ENCODE measurements at places on chromosomes 7 and 10.

DNA sequence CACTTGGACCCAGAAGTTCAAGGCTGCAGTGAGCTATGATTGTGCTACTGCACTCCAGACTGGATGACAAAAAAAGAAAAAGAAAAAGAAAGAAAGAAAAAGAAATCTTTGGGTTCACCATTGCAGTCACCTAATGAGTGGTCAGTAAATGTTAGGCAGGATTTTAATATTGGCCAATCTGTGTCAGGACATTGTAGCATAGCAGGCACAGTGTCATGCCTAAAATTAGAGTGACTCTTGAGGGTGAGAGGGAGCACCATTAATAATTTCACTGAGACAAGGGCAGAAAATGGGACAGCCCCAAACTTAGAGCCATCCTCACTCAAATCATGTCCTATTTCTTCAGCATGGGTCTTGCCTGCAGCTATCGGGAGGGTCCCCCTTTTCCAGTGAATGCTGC, 221.6 kb upstream of the NRP1 start:
- H3K4me3 ChIP-seq = no peak overlapping the region
- no peak for DNase-seq
- H3K27me3 ChIP-seq = no peaks in the 10 kb centered on the region

- peak overlapping the region; percentile 89 for H3K4me3 ChIP-seq
- peaks cover 40% of the 10 kb centered on the region for H3K4me1 ChIP-seq
- DNase-seq = peak; percentile 66
- H3K36me3 ChIP-seq = no peaks in the 10 kb centered on the region
- peak overlapping the region; percentile 95 for H3K27ac ChIP-seq
These were observed 1.7 kb downstream of the TNS3 start for GRCh38 chr7:47580175-47580706.

DNA sequence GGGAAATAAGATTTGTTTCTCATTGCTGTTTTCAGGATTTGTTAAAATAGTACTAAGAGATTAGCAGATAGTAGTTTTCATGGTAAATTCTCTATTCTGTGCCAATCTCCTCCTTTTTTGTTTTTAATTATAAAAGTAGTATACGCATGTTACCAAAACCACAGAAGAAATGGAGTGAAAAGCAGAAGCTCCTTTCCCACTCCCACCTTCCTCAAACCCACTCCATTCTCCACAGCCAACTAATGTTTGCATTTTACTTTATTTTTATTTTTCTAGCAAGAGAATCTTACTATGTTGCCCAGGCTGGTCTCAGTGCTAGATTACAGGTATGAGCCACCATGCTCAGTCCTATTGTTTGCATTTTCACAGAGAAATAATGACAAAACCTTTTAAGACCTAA, 4.5 kb upstream of the LRMDA start:
- H3K4me1 ChIP-seq = no peaks in the 10 kb centered on the region
- no peak for DNase-seq
- H3K27me3 ChIP-seq = no peaks in the 10 kb centered on the region

DNA sequence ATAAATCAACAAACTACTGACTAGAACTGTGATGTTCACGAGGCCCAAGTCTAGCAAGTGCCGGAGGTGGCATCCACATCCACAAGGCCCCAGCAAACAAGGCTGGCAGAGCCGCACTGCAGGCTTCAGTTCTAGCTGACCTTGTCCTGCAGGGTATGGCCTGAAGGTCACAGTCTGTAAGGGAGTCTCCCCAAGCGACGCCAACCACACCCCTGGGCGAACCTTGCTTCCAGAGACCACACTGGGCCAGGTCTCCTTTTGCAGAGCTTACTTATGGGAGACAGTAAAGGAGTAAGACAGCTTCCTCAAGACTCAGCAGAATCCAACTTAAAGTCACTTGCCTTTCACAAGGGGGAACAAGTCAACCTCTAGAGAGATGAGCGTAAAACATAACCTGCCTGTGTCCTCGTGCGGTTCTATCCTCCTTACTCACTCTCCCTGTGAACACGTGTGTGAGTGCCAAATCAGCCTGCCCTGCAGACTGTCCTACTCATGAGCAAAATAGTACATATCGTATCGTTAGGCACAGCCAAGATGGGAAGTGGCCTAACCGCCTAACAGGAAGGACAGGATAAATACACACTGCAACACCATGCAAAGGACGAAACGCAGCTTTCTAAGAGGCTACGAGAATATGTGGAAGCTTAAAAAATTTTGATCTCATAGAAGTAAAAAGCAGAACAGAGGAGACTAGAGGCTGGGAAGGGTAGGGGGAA, 22.7 kb downstream of the FAM53B start:
- DNase-seq = no peak
- H3K4me1 ChIP-seq = peaks cover 2% of the 10 kb centered on the region
- H3K27me3 ChIP-seq = no peaks in the 10 kb centered on the region
- H3K27ac ChIP-seq = peak overlapping the region; percentile 5
- no peaks in the 10 kb centered on the region for H3K36me3 ChIP-seq

DNA sequence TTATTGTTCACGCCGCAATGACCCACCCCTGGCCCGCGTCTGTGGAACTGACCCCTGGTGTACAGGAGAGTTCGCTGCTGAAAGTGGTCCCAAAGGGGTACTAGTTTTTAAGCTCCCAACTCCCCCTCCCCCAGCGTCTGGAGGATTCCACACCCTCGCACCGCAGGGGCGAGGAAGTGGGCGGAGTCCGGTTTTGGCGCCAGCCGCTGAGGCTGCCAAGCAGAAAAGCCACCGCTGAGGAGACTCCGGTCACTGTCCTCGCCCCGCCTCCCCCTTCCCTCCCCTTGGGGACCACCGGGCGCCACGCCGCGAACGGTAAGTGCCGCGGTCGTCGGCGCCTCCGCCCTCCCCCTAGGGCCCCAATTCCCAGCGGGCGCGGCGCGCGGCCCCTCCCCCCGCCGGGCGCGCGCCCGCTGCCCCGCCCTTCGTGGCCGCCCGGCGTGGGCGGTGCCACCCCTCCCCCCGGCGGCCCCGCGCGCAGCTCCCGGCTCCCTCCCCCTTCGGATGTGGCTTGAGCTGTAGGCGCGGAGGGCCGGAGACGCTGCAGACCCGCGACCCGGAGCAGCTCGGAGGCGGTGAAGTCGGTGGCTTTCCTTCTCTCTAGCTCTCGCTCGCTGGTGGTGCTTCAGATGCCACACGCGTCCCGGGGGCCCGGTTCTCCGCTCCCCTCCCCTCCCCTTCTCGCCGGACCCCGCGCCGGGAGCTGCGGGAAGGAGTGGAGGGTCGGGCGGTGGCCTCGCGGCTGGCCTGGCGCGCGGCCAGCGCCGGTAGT, at the start of gene CBX3:
Gene CBX3 (plus strand): TSS at position 499 of the 772 bp plus-strand sequence. CDS start 1,254 bp downstream, outside the sequence.
- DNase-seq = peak; percentile 90
- peak within 1 kb of the TSS; percentile 82 for H3K4me3 ChIP-seq
- H3K36me3 ChIP-seq = peaks cover 2% of the 10 kb centered on the region
- H3K27ac ChIP-seq = peak within 1 kb of the TSS; percentile 99

GRCh38 chr10:3886191-3886590, 101.2 kb upstream of the KLF6 start:
- no peaks in the 10 kb centered on the region for H3K4me1 ChIP-seq
- DNase-seq = no peak
- no peaks in the 10 kb centered on the region for H3K27me3 ChIP-seq
- H3K27ac ChIP-seq = peak overlapping the region; percentile 72
- H3K4me3 ChIP-seq = no peak overlapping the region

- H3K27me3 ChIP-seq = no peaks in the 10 kb centered on the region
- H3K4me1 ChIP-seq = peaks cover 5% of the 10 kb centered on the region
- peaks cover 64% of the 10 kb centered on the region for H3K36me3 ChIP-seq
- no peak overlapping the region for H3K4me3 ChIP-seq
- H3K27ac ChIP-seq = no peak overlapping the region
These were observed 16.7 kb downstream of the TMEM120A start for GRCh38 chr7:75977743-75978142.

DNA sequence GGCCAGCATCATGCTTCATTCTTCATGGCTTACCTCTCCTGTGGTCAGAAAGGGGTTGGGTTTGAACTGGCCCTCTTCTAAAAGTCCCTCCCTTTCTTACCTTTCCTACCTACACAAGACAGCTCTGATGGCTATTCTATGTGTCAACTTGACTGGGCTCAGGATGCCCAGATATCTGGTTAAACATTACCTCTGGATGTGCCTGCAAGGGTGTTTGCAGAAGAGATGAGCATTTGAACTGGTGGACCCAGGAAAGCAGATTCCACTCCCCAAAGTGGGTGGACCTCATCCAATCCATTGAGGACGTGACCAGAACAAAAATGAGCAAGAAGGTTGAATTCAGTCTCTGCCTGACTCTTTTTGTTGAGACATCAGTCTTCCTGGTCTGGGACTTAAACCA, 79.0 kb upstream of the TCF7L2 start:
- DNase-seq = no peak
- H3K4me1 ChIP-seq = no peaks in the 10 kb centered on the region
- no peaks in the 10 kb centered on the region for H3K27me3 ChIP-seq
- no peak overlapping the region for H3K4me3 ChIP-seq
- no peaks in the 10 kb centered on the region for H3K36me3 ChIP-seq
- H3K27ac ChIP-seq = no peak overlapping the region

DNA sequence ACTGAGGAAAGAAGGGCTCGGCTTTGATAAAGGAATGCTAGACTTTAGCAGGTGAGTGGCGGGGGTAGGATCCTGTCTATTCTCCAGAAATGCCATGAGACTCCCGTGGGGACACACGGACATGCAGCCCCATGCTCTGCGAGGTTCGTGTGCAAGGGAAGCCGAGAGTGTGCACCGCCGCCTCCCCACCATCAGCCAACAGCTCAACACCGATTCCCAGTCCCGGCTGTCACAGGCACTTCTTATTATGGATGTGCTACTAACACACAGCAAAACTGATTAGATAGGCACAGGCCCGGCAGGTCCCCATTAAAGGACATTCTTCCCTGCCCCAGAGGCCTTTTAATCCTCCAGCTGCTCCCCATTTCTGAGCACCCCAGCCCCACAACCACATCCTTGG, 154.4 kb downstream of the PRKAG2 start:
- peaks cover 2% of the 10 kb centered on the region for H3K36me3 ChIP-seq
- H3K27me3 ChIP-seq = no peaks in the 10 kb centered on the region
- H3K27ac ChIP-seq = no peak overlapping the region
- H3K4me3 ChIP-seq = no peak overlapping the region
- H3K4me1 ChIP-seq = peaks cover 8% of the 10 kb centered on the region

- no peak overlapping the region for H3K4me3 ChIP-seq
- H3K27ac ChIP-seq = no peak overlapping the region
- no peaks in the 10 kb centered on the region for H3K4me1 ChIP-seq
- no peaks in the 10 kb centered on the region for H3K36me3 ChIP-seq
- H3K27me3 ChIP-seq = no peaks in the 10 kb centered on the region
- DNase-seq = no peak
These were observed 49.1 kb upstream of the CDC14C start for GRCh38 chr7:48875045-48875916.

DNA sequence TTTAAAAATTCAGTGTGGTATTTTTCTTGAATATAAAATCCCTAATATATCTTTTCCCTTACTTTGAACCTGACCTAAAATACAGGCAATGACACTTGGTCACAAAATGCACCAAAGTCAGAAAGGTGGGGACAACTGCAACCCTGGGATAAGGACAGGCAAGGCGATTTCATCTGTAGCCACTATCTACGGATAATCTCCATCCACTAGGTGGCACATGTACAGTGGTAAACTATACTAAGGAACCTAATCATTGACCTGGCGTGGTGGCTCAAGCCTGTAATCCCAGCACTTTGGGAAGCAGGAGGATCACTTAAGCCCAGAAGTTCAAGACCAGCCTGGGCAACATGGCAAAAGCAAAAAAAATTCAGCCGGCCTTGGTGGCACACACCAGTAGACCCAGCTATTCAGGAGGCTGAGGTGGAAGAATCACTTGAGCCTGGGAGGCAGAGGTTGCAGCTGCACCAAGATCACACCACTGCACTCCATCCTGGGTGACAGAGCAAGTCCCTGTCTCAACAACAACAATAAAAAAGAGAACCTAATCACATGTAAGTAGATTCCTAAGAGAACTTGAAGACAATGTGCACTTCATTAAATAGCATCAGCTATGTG, 98.9 kb downstream of the KMT2C start:
- H3K4me1 ChIP-seq = peaks cover 28% of the 10 kb centered on the region
- H3K36me3 ChIP-seq = no peaks in the 10 kb centered on the region
- DNase-seq = no peak
- no peaks in the 10 kb centered on the region for H3K27me3 ChIP-seq
- no peak overlapping the region for H3K27ac ChIP-seq

- H3K27me3 ChIP-seq = no peaks in the 10 kb centered on the region
- no peak for DNase-seq
- H3K4me3 ChIP-seq = peak overlapping the region; percentile 66
- peaks cover 16% of the 10 kb centered on the region for H3K4me1 ChIP-seq
- no peaks in the 10 kb centered on the region for H3K36me3 ChIP-seq
- peak overlapping the region; percentile 73 for H3K27ac ChIP-seq
These were observed 104.9 kb downstream of the CDK14 start for GRCh38 chr7:90701021-90701420.

GRCh38 chr7:72430531-72430930, 18.4 kb upstream of the CALN1 start:
- no peak for DNase-seq
- H3K27me3 ChIP-seq = no peaks in the 10 kb centered on the region
- no peaks in the 10 kb centered on the region for H3K36me3 ChIP-seq
- no peak overlapping the region for H3K4me3 ChIP-seq
- H3K4me1 ChIP-seq = no peaks in the 10 kb centered on the region

- H3K27me3 ChIP-seq = no peaks in the 10 kb centered on the region
- no peak overlapping the region for H3K27ac ChIP-seq
- DNase-seq = no peak
- H3K36me3 ChIP-seq = no peaks in the 10 kb centered on the region
- no peaks in the 10 kb centered on the region for H3K4me1 ChIP-seq
- H3K4me3 ChIP-seq = no peak overlapping the region
These were observed 57.1 kb downstream of the AFAP1L2 start for GRCh38 chr10:114347241-114347640.
